ENCODE measurements at places on chromosomes 1 and 21.

- DNase-seq, result no peak
Measured at GRCh38 chr1:47843059-47843458, 154.1 kb downstream of the TRABD2B start.

- no peak for DNase-seq
Measured at GRCh38 chr1:235898126-235898525, 31.4 kb upstream of the LYST start.

DNA sequence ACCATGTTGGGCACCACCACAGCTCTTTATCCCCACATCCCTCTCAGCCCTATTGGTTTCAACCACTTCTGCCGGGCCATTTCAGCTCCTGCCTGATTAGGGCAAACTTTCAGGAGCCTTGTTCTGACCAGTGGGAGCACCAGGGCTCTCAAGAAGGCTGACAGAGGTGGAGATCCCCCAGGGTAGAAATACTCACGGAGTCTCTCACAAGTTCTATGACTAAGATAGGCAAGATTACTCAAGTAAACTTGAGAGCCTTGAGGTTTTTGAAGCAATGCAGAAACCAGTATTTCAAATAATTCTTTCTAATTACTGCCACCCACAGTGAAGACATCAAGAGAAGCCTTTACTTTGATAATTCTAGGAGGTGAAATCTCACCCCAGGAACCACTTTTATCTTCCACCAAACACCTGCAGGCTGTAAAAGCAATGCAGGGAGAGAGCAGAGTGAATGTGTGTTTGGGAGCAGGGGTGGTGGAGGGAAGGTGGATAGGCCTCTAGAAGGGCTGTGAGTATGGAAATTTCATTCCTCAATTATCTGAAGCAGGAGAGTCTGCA lies 6.6 kb upstream of the PTCH2 start:
- no peak for DNase-seq

DNA sequence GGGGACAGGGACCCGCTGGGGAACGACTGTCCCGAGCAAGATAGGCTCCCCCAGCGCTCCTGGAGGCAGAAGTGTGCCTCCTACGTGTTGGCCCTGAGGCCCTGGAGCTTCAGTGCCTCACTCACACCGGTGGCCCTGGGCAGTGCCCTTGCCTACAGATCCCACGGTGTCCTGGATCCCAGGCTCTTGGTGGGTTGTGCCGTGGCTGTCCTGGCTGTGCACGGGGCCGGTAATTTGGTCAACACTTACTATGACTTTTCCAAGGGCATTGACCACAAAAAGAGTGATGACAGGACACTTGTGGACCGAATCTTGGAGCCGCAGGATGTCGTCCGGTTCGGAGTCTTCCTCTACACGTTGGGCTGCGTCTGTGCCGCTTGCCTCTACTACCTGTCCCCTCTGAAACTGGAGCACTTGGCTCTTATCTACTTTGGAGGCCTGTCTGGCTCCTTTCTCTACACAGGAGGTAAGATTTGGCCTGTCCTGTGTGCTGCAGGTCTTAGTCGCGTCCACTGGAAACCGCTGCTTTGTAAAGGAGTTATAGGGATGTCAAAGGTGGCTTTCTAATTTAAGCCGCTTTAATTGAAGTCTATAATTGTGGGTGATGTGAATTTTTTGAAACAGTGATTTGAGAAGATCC lies 717 bp downstream of the UBIAD1 start:
- DNase-seq, result no peak

DNA sequence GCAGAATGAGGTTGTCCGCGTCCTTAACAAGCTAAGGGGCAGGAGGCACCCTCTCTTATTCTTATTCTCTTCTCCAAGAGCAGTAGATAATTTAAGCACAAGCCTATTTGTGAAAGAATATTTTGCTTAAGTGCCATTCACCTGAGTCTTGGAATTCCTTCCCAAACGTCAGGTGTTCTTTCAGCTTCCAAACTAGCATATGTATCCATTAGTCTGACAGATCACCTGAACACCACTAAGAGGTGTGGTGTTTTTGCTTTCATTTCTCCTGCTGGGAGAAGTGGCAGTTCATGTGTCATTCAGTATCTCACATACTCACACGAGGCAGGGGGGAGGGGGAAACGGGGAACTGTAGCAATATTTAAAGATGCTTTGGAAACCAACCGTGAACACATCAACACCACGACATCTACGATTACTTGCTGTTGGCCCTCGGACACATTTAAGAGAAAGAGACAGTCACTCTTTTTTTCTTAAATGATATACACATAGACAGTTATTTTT lies 45.5 kb upstream of the RBM15 start:
- peak; percentile 45 for DNase-seq

DNA sequence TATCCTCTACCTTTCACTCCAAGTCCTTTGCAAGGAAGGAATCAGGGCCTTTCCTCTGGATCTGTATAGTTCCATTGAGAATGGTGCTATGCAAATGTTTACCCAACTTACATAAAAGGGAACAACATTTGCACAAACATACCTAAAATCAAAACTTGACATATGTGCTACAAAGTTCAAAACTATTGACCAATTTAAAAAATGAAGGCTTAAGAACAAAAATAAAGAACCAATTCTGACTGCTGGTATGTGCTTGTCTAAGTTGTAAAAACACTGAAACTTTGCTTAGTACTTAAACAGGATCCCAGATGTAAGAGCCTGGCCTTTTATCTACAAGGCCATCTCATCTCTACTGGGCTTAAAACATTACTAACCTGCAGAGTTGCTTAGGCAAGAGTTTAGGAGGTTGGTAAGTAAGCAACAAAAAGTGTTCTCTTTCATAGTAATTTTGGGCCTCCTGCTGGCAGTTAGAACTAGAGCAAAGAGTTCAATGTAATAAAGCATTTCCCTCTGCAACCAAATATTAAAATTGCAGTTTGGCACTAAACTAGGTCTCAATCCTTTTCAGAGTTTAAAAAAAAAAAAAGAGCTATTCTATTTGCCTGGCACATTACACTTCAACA lies 2.0 kb downstream of the SCMH1 start:
- no peak for DNase-seq

- no peak for DNase-seq
Measured at GRCh38 chr1:84856726-84857270, 36.2 kb downstream of the LPAR3 start.

- DNase-seq, result peak; percentile 21
Measured at GRCh38 chr1:82161700-82162141, 361.0 kb downstream of the ADGRL2 start.

DNA sequence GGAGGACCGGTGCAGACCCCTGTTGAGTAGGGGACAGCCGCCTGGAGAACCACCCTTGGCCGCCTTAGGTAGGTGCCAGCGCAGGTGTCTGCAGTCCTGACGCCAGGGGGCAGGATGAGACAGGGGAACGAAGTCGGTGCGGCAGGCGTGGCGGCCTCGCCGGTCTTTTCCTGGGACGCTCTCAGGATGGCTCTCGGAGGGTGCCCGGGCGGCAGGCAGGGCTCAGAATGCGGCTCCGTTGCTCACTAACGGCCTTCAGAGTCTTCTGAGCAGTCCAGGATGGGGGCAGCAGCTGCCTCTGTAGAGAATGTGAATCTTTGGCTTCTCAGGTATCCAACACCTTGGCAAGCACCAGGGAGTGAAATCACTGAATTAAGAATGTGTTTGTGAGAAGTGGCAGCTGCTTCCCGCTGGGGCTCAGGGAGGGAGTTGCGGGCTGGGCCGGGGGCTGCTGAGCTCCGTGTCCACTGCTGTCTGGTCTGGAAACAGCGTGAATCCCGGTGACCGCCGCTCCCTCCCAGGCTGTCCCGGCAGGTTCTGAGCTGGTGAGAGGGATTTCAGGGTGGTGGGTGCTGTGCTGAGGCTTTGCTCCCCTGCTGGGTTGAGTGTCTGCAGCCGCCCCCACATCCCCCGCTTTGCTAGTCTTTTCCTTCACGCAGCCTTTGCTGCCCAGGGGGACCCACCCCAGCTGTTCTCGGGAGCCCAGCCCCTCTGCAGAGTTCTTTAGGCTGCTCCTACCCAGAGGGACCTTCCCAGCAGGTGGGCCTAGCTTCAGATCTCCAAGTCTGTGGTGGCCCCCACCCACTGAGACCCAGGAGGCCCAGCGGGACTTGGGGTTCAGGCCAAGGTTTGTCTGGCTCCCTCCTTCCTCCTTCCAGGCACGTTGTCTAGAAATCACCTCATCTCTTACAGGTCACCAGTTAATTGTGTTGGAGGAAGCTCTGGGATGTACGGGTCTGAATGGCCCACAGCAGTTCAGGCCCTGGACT lies 11.1 kb upstream of the C1orf174 start:
- peak; percentile 51 for DNase-seq

DNA sequence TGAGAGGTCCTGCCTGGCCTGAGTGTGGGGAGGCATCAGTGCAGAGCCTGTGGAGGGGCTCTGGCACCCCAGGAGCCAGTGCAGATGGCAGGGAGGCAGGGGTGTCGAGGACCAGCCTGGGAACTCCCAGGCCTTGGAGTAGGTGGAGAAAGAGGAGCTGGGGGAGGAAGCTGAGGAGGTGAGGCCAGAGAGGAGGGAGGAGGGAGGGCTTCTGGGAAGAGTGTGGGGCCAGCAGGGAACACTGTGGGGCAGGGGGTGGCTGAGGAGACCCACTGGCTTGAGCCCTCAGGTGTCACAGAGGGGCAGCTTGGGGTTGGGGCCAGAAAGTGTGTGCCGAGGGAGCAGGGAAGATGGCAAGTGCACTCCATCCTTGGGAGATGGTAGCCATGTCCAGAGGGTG lies 3.8 kb downstream of the COQ8A start:
- DNase-seq, result no peak

DNA sequence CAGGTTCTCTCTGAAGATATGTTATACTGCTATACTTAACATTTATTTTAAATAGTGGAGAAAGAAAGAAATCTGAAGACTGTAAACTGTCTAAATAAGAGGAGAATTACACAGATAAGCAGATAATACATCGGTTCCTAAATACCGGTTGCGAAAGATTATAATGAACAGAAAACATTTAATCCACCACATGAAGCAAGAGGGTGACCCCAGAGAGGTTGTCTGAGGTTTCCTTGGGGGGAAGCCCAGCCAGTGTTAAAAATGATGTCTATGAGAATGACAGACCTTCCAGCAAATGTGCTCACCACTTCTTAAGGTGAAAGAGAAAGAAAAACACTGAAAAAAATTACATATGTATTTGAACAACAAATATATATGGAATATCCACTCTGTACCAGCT lies 356.4 kb upstream of the KAZN start:
- no peak for DNase-seq

DNA sequence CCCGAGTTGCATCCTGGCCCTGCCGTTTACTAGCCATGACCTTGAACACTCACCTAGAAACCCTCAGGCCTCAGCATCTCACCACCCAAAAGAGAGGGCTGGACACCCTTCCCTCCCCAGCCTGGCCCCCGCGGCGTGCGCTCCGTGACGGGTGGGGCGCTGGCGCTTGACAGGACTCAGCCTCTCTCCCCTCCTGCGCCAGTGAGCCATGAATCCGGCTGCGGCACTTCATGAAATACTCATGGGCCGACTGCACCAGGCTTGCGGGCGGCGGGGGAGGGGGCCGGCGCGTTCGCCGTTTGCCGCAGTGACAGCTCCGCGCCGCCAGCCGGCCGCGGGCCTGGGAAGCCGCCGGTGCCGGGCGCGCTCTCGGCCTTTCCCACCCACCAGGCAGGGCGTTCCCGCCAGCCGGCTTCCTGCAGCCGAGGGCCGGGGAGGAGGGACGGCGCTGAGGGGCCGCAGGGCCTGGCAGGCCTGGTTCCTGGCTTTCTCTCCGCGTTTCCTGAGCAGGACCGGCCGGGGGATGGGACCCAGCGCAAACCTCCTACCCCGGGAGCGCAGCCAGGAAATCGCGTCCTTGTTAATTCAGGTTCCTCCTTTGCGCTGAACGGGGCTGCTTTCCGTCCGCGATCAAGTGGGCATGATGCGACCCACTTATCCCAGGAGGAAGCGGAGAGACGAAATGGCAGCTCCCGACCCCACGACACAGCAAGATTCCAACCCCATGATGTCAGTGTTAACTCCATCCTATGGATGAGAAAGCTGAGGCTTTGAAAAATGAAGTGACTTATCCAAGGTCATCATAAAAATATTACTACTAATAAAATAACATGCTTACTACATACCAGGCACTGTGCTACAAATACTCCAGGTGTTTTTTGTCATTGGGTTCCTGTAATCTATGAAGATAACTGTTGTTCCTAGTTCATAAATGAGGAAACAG lies 9.1 kb upstream of the LUZP1 start:
- DNase-seq, result peak; percentile 66

- peak; percentile 29 for DNase-seq
Measured at GRCh38 chr1:215568299-215568692, 1.2 kb downstream of the KCTD3 start.

- DNase-seq, result peak; percentile 53
Measured at GRCh38 chr1:215146240-215146975, 63.9 kb downstream of the KCNK2 start.

GRCh38 chr1:117609471-117609911 lies 3.6 kb downstream of the TENT5C start:
- no peak for DNase-seq

DNA sequence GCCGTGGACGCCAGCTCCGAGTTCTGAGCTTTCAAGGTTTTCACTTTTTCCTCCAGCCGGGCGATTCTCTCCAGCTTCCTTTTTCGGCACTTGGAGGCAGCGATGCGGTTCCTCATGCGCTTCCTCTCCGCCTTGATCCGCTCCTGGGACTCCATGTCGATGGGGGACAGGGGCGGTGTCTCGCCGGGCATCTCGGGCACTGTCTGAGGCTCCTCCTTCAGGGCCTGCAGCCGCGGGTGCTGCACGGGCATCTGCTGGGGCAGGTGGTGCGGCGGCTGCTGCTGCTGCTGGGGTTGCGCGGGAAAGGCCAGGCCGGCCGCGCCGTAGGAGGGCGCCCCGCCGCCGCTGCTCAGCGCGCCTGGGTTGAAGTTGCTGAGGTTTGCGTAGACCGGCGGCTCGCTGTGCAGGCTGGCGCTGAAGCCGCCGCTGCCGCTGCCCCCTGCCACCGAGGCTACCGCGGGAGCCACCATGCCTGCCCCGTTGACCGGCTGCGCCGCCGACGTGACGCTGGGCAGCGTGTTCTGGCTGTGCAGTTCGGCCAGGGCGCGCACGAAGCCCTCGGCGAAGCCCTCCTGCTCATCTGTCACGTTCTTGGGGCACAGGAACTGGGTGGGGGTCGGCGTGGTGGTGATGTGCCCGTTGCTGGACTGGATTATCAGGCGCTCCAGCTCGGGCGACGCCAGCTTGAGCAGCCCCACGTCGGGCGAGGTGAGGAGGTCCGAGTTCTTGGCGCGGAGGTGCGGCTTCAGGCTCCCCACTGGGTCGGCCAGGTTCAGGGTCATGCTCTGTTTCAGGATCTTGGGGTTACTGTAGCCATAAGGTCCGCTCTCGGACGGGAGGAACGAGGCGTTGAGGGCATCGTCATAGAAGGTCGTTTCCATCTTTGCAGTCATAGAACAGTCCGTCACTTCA lies 1.4 kb downstream of the JUN start:
- peak; percentile 69 for DNase-seq

- no peak for DNase-seq
Measured at GRCh38 chr1:58950897-58951296, 167.1 kb upstream of the JUN start.

- peak; percentile 90 for DNase-seq
Measured at GRCh38 chr21:36323032-36323431, 3.0 kb downstream of the MORC3 start.

Measured in suppressor macrophage treated with lipopolysaccharide for 4 hours (primary cell).